ENCODE measurements at places on chromosomes 2 and 18.

- no peak for DNase-seq
Measured at GRCh38 chr2:237920673-237921072, 46.1 kb upstream of the UBE2F start.

GRCh38 chr2:178401994-178402437, 49.0 kb downstream of the PRKRA start:
- DNase-seq: no peak

DNA sequence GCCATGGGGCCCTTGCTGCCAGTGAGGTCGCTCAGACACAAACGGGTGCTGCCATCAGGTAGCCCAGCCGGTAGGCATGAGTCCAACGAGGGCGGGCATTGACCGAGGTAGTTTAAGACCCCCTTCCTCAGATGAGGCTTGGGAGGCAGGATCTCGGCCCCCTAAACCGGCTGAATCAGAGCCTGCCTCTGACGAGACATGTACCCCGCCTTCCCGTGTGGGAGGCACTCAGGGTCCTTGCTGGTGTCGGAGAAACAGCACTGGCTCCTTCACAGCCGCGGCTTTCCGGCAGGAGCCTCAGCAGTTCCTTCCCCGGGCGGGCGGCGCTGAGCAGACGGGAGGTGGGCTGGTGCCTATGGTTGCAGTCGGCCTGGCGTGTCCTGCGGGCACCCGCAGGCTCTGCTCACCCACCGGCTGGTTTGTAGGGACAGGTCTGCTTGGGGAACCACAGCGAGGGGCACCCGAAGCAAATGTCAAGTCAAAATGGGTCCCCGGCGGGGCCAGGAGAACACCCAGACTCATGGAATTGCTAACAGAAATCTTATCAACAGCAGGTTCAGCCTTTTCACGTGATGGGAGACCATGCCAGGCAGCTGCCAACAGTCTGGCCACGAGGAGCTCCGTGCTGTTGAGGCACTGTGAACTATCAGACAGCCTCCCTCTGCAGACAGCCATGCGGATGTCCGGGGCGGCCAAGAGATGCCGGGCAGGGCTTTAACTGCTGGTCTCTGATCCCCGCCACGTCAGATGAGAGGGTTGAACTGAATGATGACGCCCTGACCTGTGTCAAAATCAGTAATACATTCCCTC, 2.8 kb downstream of the KCNG2 start:
- DNase-seq: no peak

- peak; percentile 18 for DNase-seq
Measured at GRCh38 chr2:191302459-191303139, 57.4 kb downstream of the MYO1B start.

- DNase-seq: no peak
Measured at GRCh38 chr2:205357732-205358131, 324.6 kb upstream of the NRP2 start.

- peak; percentile 20 for DNase-seq
Measured at GRCh38 chr2:73232403-73233153, 461 bp downstream of the PRADC1 start.

GRCh38 chr2:202703091-202703490, 68.3 kb downstream of the FAM117B start:
- no peak for DNase-seq

All from AML-193 (cell line).